AG04450 (cell line): ENCODE measurements at places on chromosomes 6 and 20. TPM values are rescaled to one million over a fixed set of nuclear protein-coding genes. Genes with fewer than 3 reads are reported as not detected.

GRCh38 chr6:65191471-65191870 lies 515.6 kb downstream of the EYS start:
- DNase-seq, result no peak

- DNase-seq, result no peak
These were observed 18.7 kb downstream of the ZNF451 start for GRCh38 chr6:57108691-57109090.

DNA sequence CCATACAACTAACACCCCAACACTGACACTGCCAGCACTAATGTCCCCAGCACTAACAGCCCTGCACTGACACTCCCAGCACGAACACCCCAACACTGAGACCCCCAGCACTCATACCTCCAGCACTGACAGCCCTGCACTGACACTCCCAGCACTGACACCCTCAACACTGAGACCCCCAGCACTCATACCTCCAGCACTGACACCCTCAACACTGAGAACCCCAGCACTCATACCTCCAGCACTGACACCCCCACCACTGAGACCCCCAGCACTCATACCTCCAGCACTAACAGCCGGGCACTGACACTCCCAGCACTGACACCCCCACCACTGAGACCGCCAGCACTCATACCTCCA lies 57.2 kb downstream of the ERMARD start:
- no peak for DNase-seq

GRCh38 chr6:131989036-131989435 lies 37.9 kb upstream of the CCN2 start:
- DNase-seq, result no peak

- DNase-seq, result no peak
These were observed 7.7 kb downstream of the NRN1 start for GRCh38 chr6:5998711-5999687.

- peak; percentile 43 for DNase-seq
These were observed 11.2 kb downstream of the TRIM31 start for GRCh38 chr6:30101444-30102413.

GRCh38 chr6:135514706-135515105 lies 17.2 kb upstream of the AHI1 start:
- DNase-seq, result no peak

GRCh38 chr6:134534708-134535149 lies 216.8 kb upstream of the SGK1 start:
- DNase-seq, result no peak

DNA sequence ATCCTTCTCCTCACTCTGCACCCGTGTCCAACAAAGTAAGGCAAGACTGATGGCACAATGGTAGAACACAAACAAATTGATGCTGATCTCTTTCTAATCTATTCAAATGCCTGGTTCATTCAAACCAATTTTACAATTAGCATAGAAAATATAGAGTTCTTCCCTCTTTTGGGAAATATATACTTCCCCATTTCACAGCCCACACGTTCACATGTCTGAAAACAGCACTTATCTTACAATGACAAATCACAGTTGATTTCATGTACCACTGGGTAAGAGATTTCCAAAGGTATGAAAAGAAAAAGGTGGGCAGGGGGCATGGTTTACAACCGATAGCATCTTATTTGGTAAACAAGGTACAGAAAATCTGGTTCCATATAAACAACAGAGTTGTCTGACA lies 137.6 kb downstream of the RNGTT start:
- no peak for DNase-seq

DNA sequence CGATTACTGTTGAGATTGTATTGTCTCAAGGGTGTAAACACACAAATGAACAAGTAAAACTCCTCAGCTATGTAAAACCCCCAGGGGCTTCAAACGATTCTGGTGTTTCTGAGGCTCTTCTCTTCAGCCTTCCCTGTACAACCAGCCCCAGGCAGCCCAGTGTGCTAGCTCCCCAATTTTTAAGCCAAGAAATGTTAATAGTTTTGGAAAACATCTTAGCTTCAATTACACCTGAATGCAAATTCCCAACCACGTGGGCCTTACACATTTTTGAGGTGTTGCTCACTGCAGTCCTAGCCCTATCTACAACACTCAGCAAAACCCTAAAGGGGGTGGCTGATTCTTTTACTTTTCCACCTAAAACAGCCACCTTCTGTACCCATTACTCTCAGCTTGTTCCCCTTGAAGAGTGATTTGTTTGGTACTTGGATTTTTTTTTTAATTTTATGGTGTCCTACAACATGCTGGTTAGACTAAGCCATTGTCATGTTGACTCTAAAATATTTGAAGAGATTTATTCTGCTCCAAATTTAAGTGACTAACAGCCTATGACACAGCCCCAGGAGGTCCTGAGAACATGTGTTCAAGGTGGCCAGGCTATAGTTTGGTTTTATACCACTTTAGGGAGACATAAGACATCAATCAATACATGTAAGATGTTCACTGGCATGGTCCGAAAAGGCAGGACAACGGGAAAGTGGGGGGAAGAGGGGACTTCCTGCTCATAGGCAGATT lies 48.7 kb downstream of the ADAT2 start:
- no peak for DNase-seq

DNA sequence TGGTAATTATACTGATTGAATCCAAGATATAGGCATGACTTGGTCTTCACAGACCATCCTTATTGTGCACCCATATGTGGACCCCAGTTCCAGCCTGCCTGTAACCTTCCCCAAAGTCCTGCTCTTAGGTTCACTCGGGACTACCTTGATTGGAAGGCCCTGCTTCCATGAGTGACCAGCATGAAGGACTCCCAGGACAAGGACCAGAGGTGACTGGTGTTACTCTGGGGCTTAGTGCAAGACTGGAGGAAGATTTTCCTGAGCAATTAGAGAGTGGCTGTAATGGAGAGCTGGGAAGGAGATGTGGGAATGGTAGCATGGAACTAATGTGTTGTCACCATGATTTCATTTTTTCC lies 15.1 kb downstream of the BRD2 start:
- no peak for DNase-seq

DNA sequence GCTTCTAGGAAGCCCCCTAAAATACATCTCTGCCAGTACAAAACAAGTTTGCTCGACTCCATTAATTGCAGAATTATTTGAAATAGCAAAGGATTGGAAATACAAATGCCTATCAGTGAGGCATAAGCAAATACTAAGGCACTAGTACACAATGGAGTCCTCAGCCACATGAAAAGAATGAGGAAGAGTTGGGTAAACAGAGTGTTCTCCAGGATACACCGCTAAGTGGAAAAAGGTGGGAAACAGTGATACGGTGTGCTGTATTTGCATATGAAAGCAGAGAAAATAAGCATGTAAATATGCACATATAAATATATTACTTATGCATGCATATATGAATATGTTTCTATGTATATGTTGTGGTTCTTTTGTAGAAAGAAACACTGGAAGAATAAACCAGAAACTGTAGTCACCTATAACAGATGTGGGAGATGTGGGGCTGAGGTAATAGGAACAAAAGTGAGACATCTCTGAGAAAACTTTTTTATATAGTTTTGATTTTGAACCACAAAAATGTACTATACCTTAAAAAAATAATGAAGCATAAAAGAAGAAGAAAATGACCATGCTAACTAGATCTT lies 143.4 kb upstream of the MYLIP start:
- DNase-seq, result no peak

DNA sequence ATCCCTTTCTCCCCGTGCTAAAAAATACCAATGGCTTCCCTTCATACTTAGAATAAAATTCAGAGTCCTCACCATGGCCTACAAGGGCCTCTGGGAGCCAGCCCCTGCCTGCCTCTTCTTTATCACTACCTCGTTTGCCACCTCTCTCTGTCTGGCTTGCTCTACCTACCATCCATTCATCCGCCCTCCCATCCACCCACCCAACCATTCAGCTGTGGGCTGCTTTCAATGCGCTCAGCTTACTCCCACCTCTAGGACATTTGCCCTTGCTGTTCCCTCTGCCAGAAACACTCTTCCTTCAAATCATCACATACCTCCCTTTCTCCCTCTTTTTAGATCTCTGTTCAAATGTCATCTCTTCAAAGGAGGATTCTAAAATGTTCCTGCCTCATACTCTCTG lies 44.4 kb downstream of the PACSIN1 start:
- DNase-seq, result no peak

- no peak for DNase-seq
These were observed 1287.2 kb upstream of the CITED2 start for GRCh38 chr6:140661691-140662090.

Gene LY6G6F
- polyA plus RNA-seq, result not detected in 2 replicates

Gene MCHR2
- polyA plus RNA-seq, result not detected in 2 replicates

Gene KIAA1755
- 2.9 and 3.5 TPM in 2 replicates for polyA plus RNA-seq

Gene TUBE1
- polyA plus RNA-seq, result 14.7 and 24.3 TPM in 2 replicates

Gene NTSR1
- 0.09 and 0.12 TPM in 2 replicates for polyA plus RNA-seq

Gene PRR18
- polyA plus RNA-seq, result not detected in 2 replicates

Gene NKX2-4
- polyA plus RNA-seq, result not detected in 2 replicates

Gene TSBP1
- not detected in 2 replicates for polyA plus RNA-seq

Gene CCN6
- not detected in 2 replicates for polyA plus RNA-seq

Gene ETV7
- polyA plus RNA-seq, result 0.41 and 0.81 TPM in 2 replicates
